SJCRH30 (cell line): ENCODE measurements at places on chromosomes 5 and 9. TPM values are rescaled to one million over a fixed set of nuclear protein-coding genes. Genes with fewer than 3 reads are reported as not detected.

Gene SPAAR
- 0.12 and 0.18 TPM in 2 replicates for total RNA-seq

GRCh38 chr9:99057665-99058625 is 47.0 kb upstream of the TGFBR1 start:
- peak; percentile 93 for DNase-seq

- no peak for DNase-seq
Observed at GRCh38 chr9:115657695-115658094, 495.9 kb upstream of the PAPPA start.

Gene BAAT
- total RNA-seq, result 0.10 TPM in 2 replicates
